ENCODE measurements at places on chromosomes 2 and 18. TPM values are rescaled to one million over a fixed set of nuclear protein-coding genes. Genes with fewer than 3 reads are reported as not detected.
A peak's percentile ranks its signal among the peaks of the same experiment; 100 is the strongest.

- H3K4me1 ChIP-seq = peaks cover 8% of the 10 kb centered on the region
- H3K27me3 ChIP-seq = no peaks in the 10 kb centered on the region
- no peak overlapping the region for H3K27ac ChIP-seq
- no peak for DNase-seq
Measured at GRCh38 chr18:4391859-4392258, 63.2 kb downstream of the DLGAP1 start.

The FN1 gene
- total RNA-seq = 636 TPM

The ATL2 gene
- 61.3 TPM for total RNA-seq

- H3K27ac ChIP-seq = peak overlapping the region; percentile 63
- DNase-seq = no peak
- no peaks in the 10 kb centered on the region for H3K27me3 ChIP-seq
- no peaks in the 10 kb centered on the region for H3K36me3 ChIP-seq
- peaks cover 12% of the 10 kb centered on the region for H3K4me1 ChIP-seq
Measured at GRCh38 chr18:22912835-22913234, 20.3 kb upstream of the RBBP8 start.

The GALNT1 gene
- 83.2 TPM for total RNA-seq

- no peak overlapping the region for H3K4me3 ChIP-seq
- H3K36me3 ChIP-seq = no peaks in the 10 kb centered on the region
- peaks cover 77% of the 10 kb centered on the region for H3K27me3 ChIP-seq
- DNase-seq = no peak
Measured at GRCh38 chr2:130744287-130745117, 10.8 kb upstream of the AMER3 start.

DNA sequence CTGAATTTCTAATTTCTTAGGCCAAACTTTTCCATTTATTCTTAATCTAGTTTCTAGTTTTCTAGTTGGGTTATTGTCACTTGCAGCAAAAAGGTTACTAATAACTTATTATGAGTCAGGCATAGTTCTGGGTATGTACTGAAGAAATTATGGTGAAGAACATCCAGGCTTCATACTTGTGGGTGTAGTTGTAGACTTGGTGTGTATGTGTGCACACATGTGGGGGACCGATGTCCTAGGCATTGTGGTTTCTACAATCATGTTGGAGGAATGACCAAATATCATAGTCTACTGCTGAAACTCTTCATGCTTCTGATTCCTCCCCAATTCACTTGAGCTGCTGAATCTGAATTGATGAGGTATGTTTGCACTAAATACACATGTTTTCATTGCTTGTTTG lies 141.2 kb downstream of the PMAIP1 start:
- no peaks in the 10 kb centered on the region for H3K36me3 ChIP-seq
- H3K4me3 ChIP-seq = no peak overlapping the region
- no peak overlapping the region for H3K27ac ChIP-seq
- no peak for DNase-seq
- H3K4me1 ChIP-seq = no peaks in the 10 kb centered on the region

The IL1R1 gene
- total RNA-seq = 5.2 TPM
